T47D (cell line): ENCODE measurements at places on chromosomes 4 and X.

DNA sequence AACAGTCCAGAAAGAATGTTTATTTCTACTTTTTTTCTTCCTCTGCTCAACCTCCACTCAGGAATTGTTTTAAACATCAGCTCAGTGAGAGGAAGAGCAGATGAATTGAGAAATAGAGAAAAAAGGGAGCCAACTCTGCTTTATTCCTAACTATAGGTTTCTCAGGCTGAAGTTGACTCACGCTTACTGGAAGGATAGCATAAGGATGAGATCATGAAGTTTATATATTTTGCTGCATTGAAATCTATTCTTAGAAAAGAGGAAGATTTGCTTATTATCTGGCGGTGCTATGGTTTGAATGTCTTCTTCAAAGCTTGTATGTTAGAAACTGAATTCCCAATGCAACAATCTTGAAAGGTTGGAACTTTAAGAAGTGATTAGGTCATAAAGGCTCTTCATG is 1673.4 kb upstream of the PCDH7 start:
- no peak for DNase-seq

GRCh38 chr4:77797239-77797638 is 21.9 kb downstream of the CNOT6L start:
- no peak for DNase-seq

GRCh38 chr4:186151499-186151898 is 39.9 kb upstream of the CYP4V2 start:
- no peak for DNase-seq

DNA sequence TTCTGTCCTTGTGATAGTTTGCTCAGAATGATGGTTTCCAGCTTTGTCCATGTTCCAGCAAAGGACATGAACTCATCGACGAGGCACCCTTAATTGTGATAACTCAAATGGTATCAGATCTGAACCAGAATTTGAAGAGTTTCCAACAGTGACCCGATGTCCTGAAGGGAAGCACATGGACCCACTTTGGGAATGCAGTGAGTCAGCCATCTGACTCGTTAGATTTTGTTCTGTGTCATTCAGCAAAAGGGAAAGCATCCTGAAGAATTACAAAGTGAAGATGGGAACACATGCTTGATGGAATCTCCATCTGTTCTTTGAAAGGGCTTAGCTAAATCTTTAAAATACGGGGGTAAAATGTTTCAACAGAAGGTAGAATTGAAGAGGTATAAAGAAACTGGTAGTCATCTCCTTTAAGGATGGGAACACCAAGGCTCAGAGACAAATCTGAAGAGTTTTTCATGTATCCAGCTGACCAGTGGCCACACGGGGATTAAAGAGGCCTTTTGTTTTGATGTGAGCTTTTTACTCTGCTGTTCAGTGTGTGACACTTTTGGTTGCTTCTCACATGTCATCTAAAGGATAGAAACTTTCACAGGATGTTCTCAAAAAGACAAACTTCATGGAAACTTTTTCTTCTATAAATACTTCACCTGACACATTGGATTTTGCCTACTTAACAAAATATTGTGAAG is 393.8 kb downstream of the INPP4B start:
- DNase-seq, result no peak

DNA sequence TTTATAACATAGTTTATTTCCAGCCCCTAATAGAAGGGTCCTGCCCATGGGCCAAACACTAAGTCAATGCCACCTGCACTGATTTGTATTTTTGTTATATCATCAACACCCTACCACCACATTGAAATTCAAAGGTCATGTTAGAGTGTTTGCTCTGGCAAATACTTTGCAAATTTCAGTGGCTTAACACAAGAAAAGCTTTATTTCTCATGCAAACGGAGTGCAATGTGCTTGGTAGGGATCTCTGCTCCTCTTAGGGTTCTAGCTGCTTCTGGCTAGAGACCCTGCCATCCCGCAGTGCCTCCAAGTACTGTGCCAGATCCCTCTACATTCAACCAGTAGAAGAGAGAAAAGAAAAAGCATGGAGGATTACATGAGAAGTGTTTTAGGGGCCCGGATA is 230.8 kb upstream of the TET2 start:
- DNase-seq, result no peak

DNA sequence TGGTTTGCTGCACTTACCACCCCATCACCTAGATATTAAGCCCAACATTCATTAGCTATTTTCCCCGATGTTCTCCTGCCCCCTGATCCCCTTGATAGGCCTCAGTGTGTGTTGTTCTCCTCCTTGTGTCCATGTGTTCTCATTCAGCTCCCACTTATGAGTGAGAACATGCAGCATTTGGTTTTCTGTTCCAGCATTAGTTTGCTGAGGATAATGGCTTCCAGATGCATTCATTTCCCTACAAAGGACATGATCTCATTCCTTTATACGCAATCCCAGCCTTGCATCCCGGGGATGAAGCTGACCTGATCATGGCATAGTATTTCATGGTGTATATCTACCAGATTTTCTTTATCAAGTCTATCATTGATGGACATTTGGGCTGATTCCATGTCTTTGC is 99.0 kb upstream of the DCAF12L2 start:
- no peak for DNase-seq

DNA sequence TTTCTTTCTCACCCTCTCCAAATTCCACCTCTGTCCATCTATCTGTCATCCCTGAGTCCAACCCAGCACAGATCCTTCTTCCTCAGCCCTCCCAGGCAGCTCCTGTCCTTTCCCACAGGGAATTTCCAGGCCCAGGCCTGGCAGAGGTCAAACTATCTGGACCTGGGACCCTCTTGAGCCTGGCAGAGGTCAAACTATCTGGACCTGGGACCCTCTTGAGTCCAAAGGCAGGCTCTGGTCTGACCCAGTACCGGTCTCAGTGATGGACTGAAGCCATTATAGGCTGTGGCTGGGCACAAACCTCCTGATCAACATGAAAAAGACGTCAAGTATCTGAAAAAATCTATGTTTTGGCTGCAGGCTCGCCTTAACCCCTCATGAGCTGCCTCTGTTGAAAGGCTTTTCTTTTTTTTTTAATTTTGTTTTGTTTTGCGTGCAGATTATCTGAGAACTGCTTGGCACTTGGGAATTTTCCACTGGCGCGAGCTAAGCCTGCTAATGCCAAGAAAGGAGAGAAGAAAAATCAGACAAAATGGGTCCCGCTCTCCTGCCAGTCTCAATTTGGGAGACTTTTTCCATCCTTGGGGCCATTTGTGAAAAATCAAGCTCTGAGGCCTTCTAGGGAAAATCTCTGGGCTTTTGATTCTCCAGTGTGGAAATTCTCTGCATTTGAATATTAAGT is 31.2 kb downstream of the MSX1 start:
- no peak for DNase-seq

GRCh38 chr4:15451181-15451865 is 18.4 kb upstream of the CC2D2A start:
- no peak for DNase-seq

GRCh38 chr4:142130666-142131065 is 494.3 kb downstream of the IL15 start:
- DNase-seq, result no peak
